ENCODE measurements at places on chromosomes 6 and 20. TPM values are rescaled to one million over a fixed set of nuclear protein-coding genes. Genes with fewer than 3 reads are reported as not detected.

The LAMA4 gene
- 1.6 TPM for total RNA-seq

The GNMT gene
- 1.6 TPM for total RNA-seq

The MYCT1 gene
- total RNA-seq, result 2.0 TPM

The PPP1R3G gene
- 0.48 TPM for total RNA-seq

The MEP1A gene
- 0.09 TPM for total RNA-seq

The FERMT1 gene
- 17.6 TPM for total RNA-seq

The TRIM15 gene
- 0.35 TPM for total RNA-seq

The NRSN1 gene
- not detected for total RNA-seq

The PACRG gene
- 0.44 TPM for total RNA-seq

The COL20A1 gene
- 1.1 TPM for total RNA-seq

The TENT5A gene
- 4.2 TPM for total RNA-seq

The TTK gene
- 51.0 TPM for total RNA-seq

The IP6K3 gene
- 0.89 TPM for total RNA-seq

The TPD52L1 gene
- 17.7 TPM for total RNA-seq

The PTCHD4 gene
- 1.6 TPM for total RNA-seq

The CLPSL1 gene
- 0.55 TPM for total RNA-seq

The TUBB1 gene
- total RNA-seq, result not detected

The MYB gene
- 5.1 TPM for total RNA-seq

The MCCD1 gene
- total RNA-seq, result not detected

The OPRM1 gene
- total RNA-seq, result not detected

The LY6G6F gene
- total RNA-seq, result not detected

The HSPA1L gene
- 1.9 TPM for total RNA-seq

The COL21A1 gene
- 4.4 TPM for total RNA-seq

The SGK1 gene
- 23.2 TPM for total RNA-seq

The C20orf144 gene
- total RNA-seq, result 0.21 TPM

The COL19A1 gene
- total RNA-seq, result not detected

The KIF25 gene
- 1.1 TPM for total RNA-seq

The TGM3 gene
- total RNA-seq, result 0.07 TPM

The TREM2 gene
- total RNA-seq, result not detected

The SOX4 gene
- total RNA-seq, result 169 TPM

The FOXS1 gene
- total RNA-seq, result not detected

The NKAIN2 gene
- 0.64 TPM for total RNA-seq

The CST2 gene
- total RNA-seq, result not detected

The FAM209B gene
- total RNA-seq, result 0.64 TPM

The CD40 gene
- total RNA-seq, result 12.9 TPM

The COL9A3 gene
- 123 TPM for total RNA-seq

The PLCB1 gene
- total RNA-seq, result 17.5 TPM

The CFB gene
- total RNA-seq, result 1.4 TPM

The PDYN gene
- 0.14 TPM for total RNA-seq

All from WTC11 (cell line).